ENCODE measurements at places on chromosomes 16 and 17.

- DNase-seq = no peak
Observed at GRCh38 chr17:728911-729310, 3.5 kb upstream of the TLCD3A start.

GRCh38 chr16:17194190-17194780, 276.5 kb downstream of the XYLT1 start:
- DNase-seq = peak; percentile 54

GRCh38 chr16:12320298-12320706, 343.8 kb downstream of the SNX29 start:
- no peak for DNase-seq

DNA sequence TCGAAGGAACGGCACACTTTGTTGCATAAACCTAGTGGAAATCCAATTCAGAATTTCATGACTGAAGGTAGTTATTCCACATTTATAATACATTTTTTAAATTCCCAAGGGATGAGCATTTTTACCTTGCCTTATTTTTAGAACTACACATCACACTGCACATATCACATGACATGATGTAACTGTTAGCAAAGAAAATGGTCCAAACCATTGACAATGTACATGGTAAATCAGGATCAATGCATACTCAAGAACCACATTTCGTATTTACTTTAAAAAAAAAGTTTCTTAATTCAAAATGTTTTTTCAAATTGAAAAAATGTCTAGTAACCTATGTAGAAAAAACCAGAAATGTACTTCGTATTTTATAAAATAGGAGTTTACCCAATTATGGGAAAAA, 2.5 kb downstream of the KANSL1 start:
- no peak for DNase-seq

DNA sequence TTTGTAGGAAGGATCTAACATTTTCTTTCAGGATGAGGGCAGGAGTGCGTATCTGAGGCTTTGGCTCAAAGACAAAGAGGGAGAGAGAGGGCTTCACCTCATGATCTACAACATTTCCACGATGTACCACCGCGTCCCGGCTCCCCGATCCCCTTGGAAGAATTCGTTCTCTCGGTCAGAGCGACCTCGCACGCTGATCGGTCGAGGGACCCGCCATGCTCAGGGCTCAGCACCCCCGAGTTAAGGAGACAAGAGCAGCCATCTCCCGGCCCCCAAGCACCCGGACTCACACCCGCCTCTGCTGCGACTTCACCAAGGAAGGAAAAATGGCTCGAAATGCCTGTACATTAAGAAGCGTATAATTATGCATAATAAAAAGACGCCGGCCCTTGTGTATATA, 89.5 kb upstream of the RPL38 start:
- DNase-seq = no peak

GRCh38 chr16:50596762-50597450, 48.7 kb downstream of the NKD1 start:
- DNase-seq = no peak

DNA sequence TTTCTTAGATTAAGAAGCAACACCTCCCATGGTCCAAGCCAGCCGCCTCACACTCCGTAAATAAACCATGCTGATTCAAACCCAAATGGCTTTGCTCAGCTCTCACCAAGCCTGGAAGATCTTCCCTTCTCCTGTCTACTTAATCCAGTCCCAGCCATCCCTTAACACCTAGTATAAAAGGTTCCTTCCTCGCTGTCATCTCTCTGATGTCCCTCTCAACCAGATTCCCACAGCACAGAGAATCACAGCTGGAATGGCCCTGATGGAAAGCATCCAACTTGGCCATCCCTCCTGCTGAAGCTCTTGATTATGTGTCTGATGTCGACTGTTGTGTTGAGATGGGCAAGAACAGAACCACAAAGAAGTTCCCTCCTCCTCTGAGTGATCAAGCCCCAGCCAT, 50.6 kb upstream of the ADCY9 start:
- DNase-seq = no peak

GRCh38 chr16:20873331-20873730, 26.8 kb downstream of the DCUN1D3 start:
- DNase-seq = no peak

GRCh38 chr17:82668631-82669099, 20.4 kb upstream of the WDR45B start:
- DNase-seq = peak; percentile 54

GRCh38 chr16:57588831-57589230, 39.6 kb upstream of the ADGRG1 start:
- no peak for DNase-seq
